ENCODE measurements at places on chromosomes 2 and 18.

- DNase-seq, result no peak
These were observed 1346.4 kb upstream of the CDH2 start for GRCh38 chr18:29523371-29523770.

DNA sequence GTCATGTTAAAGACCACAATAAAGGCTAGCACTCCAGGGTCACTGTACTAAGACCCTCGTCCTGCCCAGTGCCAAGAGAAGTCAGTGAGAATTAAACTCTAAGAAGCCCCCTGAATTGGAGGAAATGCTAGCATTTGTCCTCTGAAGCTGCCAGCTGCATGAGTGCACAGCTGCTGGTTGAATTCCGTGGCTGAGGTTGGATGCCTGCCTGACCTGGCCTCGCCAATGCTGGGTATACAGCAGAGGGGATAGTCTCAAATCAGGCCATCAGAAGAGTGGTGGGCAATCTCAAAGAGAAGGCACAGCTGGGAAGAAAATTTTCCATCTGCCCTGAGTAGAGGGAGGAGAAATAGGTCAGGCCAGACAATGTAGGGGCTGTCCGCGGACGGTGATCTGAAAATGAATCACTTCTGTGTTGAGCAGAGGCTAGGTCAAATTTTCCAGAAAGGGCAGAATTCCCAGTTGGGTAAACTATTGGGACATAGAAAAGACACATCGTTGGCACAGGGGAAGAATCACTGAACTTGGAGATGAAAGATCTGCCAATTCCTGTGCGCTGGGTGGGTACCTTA is 110.5 kb upstream of the AGAP1 start:
- DNase-seq, result no peak

DNA sequence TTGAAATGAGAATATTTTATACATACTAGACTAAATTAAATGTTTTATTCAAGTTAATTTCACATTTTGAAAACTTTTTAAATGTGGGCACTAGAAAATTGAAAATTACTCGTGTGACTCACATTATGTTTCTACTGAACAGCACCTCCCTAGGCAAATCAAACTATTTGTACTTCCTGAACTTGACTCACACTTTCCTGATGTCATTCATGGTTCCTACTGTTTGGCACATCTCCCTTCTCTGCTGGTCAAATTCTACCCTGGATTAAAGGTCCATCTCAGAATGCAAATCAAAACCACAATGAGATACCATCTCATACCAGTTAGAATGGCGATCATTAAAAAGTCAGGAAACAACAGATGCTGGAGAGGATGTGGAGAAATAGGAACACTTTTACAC is 16.7 kb downstream of the LHCGR start:
- no peak for DNase-seq

DNA sequence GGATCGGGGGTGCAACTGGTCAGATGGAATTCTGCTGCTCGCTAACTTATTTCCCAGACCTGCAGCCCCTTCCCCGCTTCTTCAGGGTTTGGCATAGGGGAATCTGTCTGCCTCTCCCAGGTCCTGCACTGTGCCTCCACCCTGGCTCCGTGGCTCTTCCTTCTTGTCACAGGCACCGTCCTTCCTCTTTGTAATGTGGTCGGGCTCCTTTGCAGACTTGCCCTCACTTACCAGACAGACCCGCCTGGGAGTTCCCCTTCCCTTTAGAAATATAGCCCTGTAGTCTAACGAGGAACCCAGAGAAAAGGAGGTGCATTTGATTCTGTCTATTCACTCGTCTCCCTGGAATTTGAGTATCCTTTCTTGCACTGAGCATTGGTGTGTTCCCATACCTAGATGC is 63.9 kb upstream of the PAX8 start:
- DNase-seq, result no peak

Measured in left hindlimb (tissue), 1 donor.